Tibial nerve (tissue), 4 donors: ENCODE measurements at places on chromosomes 2 and 18. TPM values are rescaled to one million over a fixed set of nuclear protein-coding genes. Genes with fewer than 3 reads are reported as not detected.

Gene MRPL44
- 17.7 TPM for total RNA-seq

Gene MOCOS
- total RNA-seq = 8.1 TPM

Gene TRAPPC8
- 34.3 TPM for total RNA-seq

Gene TRABD2A
- 0.98 TPM for total RNA-seq

Gene PID1
- total RNA-seq = 33.1 TPM
